Stimulated activated CD4-positive, alpha-beta T cell treated with anti-CD3 and anti-CD28 coated beads, Interleukin-1b, Interleukin-23, amount 100 ng/mL, for 4 hours (primary cell): ENCODE measurements at places on chromosomes 2 and 18.

GRCh38 chr2:194992648-194993047, 664.4 kb upstream of the SLC39A10 start:
- no peak for DNase-seq

DNA sequence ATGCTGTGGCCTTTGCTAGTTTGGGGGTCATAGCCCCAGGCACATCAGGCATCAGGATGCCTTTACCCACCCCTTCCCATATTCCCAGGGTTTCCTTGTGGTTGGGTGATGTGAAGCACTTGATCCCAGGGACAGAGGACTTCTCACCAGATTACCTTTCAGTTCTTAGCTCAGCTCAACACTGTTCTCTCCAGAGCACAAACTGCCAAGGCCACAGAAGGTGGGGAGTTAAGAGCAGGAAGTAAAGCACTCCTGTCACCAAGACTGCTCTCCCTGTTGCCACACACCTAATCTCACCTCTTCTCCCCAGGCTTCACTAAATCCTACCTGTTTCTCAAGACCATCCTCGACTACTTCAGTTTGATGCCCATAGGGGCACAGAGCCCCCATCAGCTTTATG, 25.9 kb downstream of the FHOD3 start:
- no peak for DNase-seq

- no peak for DNase-seq
Observed at GRCh38 chr18:8673256-8674209, 31.8 kb upstream of the MTCL1 start.

DNA sequence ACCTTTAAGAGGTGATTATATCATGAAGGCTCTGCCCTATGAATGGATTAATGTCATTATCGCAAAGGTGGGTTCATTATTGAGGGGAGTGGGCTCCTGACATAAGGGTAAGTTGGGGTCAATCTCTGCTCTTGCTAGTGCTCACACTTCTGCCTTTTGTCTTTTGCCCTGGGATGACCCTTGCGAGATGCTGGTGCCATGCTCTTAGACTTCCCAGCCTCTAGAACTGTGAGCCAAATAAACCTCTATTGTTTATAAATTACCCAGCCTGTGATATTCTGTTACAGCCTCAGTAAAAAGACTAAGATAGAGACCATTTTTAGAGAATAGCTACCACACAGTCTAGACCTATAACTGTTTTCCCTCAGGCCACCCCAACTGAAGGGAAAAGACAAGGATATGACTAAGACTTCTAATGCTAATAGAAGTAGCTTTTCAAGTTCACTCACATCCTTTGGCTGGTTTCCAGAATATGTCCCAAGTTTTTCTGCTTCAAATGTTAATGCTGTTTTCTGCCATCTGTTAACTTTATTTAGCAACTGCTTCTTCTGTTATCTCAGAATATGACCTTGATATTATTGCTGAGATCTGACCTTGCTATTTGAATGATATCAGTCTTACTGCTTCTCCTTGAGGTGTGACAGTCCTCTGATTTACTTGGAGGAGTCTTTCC, 65.1 kb upstream of the STAM2 start:
- DNase-seq, result no peak
